Stimulated activated CD4-positive, alpha-beta T cell treated with anti-CD3 and anti-CD28 coated beads, Interleukin-1b, Interleukin-23, amount 100 ng/mL, for 48 hours (primary cell): ENCODE measurements at places on chromosomes 12 and 14.

DNA sequence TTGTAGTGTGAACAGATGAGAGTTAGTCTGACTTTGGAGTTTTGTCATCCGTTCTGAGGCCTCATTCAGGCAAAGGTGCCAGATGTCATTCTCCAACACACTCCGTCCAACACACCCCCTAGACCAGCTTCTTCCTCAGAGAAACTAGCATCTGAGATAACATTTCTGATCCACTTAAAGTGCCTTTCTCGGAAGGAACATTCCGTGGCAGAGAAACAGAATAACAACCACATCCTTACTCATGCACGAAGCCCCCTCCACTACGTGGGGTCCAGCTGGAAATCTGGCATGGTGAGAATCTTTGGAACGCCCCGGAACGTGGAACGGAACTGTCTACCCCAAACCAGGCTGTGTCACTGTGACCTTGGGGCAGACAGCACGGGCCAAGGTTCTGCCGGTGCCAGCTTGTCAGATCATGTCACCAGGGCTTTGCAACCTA lies 17.0 kb upstream of the BCL7A start:
- no peak for DNase-seq

- DNase-seq = no peak
Observed at GRCh38 chr12:51160814-51161459, 12.0 kb downstream of the TFCP2 start.

DNA sequence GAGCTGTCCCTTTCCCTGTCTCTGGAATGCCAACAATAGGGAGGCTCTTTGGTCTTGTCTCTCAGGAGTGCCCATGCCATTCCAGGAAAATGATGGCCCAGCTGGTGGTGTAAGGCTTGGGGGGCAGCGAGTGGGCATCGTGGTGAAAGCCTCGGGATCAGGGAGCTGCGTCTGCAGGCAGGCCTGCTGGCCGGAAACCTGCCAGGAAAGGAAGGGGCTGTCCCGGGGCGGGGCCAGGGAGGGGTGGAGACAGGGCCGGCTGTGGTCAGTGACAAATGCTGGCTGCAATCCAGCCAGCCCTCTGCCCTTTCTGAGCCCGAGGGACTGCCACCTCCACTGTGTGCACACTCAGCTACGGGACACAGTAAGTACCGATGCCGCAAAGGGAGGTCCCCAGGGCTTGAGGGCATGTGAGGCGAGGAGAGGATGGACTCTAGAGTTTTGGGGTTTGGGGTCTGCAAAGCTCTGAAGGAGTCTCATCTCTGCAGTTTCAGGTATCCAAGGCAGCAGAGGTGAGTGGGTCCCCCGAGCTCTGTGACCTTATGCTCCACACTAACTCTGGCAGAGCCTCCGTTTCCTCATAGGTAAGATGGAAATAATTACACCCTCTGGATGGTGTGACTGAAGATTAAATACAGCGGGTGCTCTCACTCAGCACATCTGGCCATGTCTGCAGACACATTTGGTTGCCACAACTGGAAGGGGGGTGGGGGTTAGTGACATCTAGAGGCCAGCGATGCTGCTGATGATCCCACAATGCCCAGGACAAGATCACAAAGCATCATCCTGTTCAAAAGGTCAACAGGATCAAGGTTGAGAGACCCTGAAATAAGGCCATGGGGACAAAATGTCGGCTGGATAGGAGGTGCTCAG lies at the start of gene SERPINA5:
TSS of gene SERPINA5 (plus strand) at position 300 of the 873 bp plus-strand sequence. CDS start 5,937 bp downstream, outside the sequence.
- no peak for DNase-seq

GRCh38 chr14:105299654-105300541 lies 903 bp downstream of the BRF1 start:
- DNase-seq = peak; percentile 23

DNA sequence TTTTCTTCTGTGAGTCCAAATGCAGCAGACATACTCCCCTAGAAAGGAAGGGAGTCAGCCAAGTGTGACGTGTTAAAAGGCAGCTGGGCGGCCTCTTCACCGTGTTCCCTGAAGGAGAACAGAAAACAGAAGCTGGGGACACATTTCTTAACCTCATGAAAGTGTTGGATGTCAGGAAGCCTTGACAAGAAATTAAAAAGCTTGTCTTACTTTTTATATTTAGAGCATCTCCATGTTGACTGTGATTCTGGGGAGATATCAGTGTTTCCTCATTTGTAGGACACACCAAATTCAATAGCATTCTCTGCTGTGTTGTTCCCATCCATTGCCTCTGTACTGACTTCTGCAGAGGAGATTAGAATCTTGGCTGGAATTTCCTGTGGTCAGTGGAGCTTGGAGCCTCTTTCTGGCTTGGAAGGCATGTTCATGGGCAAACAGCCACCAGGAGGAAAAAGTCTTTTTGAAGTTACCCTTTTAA lies 93.7 kb downstream of the RMST start:
- DNase-seq = no peak

DNA sequence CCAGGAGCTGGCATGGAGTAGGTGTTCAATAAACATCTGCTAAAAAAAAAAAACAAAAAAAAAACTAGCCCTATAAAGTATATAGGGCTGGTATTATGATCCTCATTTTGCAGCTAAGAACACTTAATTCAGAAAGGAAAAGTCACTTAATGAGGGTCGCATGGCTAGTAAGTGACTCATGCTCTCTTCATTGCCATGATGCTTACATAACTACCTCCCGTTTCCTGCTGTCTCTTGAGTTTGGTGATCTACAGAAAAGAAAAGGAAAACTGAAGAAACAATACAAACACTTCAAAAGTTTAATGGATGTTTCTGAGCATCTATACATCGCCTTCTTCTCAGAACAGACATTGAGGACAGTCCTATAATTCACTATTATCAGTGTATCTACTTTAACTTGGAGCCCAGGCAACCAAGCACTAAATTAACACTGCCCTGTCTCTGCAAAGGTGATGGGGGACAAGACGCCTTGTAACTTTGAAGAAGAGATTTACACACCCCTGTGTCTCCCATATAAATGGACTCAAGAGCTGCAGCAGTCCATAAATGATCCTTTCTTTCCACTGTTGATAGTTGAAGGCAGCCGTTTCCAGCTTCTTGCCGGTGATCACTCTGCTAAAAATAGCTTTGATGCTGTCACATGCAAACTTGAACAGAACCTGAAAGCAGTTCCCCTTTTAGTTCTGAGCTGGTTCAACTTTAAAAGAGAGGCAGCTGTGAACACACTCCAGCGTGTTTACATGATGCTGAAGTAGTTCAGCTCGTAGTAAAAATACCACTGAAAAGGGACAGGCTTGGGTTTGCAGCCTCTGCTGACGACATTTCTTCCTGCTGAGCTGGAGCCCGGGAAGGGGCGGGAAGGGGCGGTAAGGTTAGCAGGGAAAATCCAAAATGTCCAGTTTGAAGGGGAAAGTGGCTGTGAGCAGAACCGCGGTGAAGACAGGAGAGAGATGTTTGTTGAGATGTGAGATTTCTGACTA lies 113.3 kb downstream of the FOXN3 start:
- DNase-seq = no peak

- DNase-seq = no peak
Observed at GRCh38 chr12:124681779-124682391, 114.5 kb upstream of the NCOR2 start.

DNA sequence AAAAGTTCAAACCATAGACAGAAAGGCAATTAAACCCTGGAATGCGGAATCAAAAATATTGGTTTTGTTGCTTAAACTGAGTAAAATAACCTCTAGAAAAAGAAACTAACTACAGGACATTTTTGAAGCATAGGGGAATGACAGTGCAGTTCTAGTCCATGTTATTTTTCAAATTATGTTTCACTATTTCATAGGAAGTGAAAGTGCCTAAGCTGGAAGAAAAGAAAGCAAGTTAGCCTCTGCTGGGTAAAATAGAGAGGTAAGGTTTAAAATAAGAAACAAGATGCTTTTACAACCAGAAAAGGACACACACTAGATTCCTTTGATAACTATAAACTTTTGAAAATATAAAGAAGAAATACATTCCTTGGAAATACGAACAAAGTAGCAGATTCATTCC lies 1.1 kb downstream of the CLECL1 start:
- no peak for DNase-seq

DNA sequence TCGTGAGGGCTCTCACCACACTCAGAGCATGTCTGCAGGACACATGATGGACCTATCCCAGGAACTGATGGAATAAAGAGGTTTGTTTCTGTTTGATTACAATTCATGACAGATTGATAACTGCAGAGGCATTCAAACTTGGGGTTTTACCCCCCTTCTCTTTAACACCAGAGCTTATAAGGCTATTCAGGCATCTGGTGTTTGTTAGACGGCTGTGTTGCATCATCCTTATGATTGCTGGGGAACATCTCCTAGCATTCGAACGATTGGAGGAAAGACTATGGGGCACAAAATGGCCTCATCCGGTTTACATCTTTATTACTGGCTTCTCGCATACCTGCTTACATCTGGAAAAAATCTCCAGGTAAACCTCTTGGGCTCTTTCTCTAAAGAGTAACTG lies 191.8 kb downstream of the MSRB3 start:
- DNase-seq = no peak

DNA sequence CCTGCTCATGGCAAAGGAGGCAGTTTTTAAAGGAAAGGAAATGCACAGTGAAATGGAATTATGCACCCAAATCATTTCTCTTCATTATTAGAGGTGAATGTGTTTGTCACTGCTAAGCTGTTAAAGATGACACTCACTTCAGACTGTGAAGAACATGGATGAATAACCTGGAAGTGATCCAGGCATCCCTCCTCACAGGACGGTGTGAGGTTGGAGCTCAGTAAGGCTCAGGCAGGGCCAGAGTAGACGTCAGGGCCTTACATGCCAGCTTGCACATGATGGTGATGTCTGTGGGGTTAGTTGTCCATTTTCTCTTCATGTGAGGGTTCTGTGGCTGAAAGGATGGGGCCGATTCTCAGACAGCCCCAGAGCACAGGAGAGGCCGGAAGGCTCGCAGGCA lies 273.1 kb downstream of the PCNX1 start:
- no peak for DNase-seq

DNA sequence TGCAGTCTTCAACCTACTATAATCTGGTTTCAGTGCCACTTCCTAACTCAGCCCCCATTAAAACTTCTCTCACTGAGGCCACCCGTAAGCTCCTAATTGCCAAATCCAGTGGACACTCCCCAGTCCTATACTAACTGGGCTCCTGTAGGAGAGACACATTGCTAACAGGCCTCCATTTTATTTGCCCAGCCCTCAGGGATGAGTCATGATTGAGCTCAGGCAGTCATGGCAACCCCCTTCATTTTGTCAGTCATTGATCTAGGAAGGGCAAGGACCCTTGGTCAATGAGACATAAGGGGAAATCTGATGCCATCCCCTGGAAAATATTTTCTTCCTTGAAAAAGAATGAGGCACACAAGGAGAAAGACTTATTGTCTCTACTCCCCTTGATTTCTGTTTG lies 70.1 kb upstream of the HIF1A start:
- DNase-seq = no peak

GRCh38 chr14:93114713-93115068 lies 1.0 kb downstream of the ITPK1 start:
- no peak for DNase-seq

DNA sequence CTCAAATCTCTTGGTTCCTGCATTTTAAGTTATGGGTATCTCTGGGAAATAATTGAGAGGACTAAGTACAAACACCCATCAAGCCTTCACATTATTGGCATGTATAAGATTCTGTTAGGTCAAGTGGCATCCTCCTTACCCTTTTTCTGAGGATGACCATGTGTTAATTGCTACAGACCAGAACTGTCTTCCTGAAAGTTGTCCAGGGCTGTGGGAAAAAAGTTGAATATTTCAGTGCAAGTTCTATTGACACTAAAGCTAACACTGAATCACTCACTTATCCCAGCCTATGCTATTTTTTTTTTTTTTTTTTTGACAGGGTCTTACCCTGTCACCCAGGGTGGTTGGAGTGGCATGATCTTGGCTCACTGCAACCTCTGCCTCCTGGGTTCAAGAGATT lies 130.1 kb upstream of the HIF1A start:
- DNase-seq = no peak

- DNase-seq = no peak
Observed at GRCh38 chr12:113987261-113988063, 21.3 kb upstream of the RBM19 start.

DNA sequence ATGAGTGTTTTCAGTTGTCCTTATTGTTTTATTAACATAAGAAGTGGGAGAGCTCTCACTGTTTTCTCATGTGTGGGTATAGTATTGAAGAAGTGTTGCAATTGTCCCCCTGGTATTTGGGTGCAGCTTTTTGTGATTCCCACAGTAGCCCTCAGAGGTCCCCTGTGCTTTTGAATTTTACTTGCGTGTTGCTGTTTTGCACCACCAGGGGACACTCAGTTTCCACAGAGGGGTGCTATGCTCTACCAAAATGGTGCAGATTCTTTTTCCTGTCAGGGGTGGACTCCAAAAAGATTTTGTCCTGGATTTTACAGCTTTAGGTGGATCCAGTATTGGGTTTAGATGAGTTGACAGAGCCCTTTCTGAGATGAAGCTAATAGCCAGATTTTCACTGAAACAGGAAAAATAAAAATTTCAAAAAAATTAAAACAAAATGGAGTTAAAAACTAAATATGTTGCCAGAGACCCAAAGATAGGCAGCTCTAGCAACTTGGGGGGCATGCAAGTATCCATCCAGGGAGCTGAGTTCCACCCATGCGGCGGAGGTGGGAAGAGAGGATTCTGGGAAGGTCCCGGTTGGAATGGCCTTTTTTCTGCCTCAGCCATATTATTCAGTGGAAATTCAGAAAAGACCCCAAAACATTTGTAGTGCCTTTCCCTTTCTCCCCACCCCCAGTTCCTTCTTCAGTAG lies 50.2 kb downstream of the TTLL5 start:
- no peak for DNase-seq

GRCh38 chr12:69732088-69732487 lies 6.6 kb upstream of the RAB3IP start:
- no peak for DNase-seq

DNA sequence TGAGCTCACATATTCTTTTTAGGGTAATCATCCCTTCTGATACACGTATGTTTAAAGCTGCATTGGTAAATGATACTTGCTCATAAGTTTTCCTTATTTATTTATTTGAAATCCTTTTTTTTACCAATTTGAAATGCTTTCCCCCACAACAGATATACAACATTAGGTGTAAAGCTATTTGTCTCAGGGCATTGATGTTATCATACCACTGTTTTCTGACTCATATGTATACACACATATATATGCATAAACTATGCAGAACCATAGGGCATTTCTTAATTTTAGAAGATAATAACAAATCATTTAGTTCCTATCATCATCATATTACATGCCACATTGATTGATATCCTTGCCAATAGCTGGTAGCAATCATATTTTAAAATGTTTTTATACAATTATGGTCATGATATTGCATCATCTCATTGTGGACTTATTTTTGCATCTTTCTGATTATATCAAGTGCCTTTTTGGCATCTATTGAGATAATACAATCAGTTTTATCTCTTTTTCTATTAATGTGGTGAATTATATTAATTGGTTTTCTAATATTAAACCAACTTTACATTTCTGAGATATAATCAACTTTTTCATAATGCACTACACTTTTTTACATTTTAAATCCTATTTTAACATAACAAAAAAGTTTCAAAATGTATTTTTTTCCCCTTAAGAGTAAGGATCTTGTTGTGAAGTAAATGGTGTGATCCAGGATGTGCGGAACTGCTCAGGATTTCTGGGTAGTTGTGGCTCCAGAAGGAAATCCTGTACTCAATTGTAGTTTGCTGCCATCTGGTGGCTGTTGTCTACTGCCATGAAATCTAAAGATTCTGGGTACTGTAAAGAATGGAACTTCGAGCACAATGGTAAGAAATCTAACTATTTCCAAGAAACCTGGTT lies 16.7 kb downstream of the OR9K2 start:
- DNase-seq = peak; percentile 21

- DNase-seq = no peak
Observed at GRCh38 chr12:111193496-111193895, 175.4 kb downstream of the PHETA1 start.

GRCh38 chr14:61553730-61554641 lies 141.3 kb upstream of the HIF1A start:
- no peak for DNase-seq

GRCh38 chr12:13173012-13173932 lies 23.3 kb upstream of the EMP1 start:
- DNase-seq = peak; percentile 50
